ENCODE measurements at places on chromosomes 12 and 14.

DNA sequence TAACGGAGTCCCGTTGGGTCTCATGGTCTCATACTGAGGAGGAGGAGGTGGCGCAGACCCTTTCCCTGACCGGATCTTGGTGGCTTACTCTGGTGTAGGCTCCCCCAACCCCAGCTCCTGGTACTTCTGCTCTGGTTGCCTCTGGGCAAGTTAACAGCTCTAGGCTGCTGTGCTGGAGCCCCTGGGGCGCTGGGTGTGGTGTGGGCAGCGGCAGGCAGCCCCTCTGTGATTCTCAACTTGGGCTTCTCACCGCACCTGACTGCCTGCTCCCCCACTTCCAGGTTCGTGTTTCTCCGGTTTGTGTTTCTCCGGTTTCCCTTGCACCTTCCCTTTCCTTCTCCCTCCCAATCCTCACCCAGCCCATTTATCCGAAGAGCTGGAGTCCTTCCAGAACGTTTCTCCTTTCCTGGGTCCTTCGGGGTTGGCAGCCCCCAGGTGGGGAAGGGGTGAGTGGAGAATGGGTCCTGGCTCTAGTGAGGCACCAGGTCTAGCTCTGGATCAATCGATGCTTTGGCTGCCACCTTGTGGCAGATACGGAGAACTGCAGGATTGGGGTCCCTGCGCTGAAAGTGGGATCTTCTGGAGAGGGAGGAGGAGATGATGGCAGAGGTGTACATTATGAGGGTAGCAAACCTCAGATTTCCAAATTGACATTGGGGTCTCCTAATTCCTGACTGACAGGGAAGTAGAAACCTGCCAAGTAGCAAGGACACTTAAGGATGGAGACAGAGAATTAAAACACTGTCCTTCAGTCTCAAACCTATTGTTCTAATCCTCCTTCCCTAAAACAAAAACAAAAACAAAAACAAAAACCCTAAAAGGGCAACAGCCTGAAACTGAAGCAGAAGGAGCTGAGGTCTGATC lies 8.3 kb downstream of the CISTR start:
- DNase-seq = peak; percentile 70

DNA sequence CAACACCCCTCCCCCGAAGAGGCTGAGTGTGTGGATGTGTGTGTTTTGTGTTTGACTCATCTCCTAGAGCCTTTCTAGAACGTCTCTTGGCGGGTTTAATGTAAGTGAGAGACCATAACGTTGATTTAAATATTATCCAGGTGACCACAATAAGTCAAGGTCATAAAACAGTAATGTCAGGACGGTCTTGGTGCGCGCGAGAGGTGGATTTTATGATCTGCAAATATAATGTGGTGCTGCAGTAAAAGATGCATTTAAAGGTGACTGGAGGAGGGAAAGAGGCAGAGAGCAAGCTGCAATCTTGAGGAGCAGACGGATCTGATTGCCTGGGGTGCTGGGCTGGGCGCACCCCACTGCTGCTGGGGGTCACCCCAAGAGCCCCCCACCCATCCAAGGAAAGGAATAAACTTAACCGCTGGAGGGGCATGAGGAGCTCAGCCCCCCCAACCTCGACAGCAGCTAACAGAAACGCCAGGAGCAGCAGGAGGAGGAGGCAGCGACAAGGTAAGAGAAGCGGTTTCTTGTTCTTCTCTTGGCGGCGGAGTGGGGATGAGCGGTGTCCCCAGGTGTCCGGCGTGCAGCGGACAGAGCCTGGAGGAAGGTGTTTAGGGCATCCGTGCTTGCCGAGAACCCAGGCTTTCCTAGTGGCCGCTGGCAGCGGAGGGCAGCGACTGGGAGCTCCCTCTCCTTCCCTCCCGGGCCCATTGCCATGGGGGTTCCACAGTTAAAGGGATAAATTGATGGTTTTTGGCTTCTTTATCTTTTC lies 5.5 kb downstream of the HOXC10 start:
- no peak for DNase-seq

GRCh38 chr14:68386950-68387779 lies 405.7 kb downstream of the ZFP36L1 start:
- no peak for DNase-seq

- no peak for DNase-seq
Observed at GRCh38 chr14:83712418-83713129, 1817.4 kb upstream of the FLRT2 start.

GRCh38 chr12:114245555-114245954 lies 160.4 kb downstream of the TBX5 start:
- DNase-seq = no peak

Measured in NB4 (cell line).